ENCODE measurements at places on chromosomes 13 and 19.

GRCh38 chr19:57935731-57936130 is 529 bp upstream of the ZNF418 start:
- DNase-seq = no peak

DNA sequence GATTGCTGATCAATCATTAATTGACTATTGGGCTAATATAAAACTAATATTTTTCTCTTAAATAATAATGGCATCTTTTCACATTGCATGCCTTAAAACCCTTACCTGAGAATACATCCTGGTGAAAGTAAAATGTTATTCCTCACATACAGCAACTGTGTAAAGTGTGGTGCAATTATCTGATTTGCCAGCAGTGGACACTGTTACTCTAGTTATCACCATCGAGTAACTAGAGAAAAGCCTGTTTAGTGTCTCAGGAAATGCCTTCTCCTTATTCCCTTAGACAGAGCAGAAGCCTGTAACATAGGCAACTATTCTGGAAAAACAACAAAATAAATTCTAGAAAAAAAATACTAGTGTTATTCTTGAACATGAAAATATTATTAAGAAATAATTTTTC is 459.8 kb downstream of the FGF14 start:
- DNase-seq = no peak

DNA sequence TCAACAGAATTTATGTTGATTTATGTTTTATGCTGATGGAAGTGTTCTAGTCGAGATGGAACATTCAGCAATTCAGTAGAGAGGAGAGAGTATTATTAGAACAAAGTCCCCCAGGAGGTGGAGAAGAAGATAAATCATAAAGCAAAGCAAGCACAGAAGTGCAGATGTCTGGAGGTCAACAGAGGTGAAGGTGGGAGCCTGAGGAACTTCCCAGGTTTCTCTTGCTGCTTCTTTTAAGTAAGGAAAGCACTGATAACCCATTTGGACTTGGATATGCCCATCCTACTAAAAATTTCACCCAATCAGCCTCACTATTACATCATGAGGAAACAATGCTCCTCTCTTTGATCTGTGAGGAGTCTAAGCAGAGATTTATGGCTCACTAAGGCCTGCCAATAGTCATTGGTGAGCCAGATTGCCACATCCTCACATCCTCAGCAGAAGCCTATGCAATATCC is 98.8 kb downstream of the EPSTI1 start:
- no peak for DNase-seq

DNA sequence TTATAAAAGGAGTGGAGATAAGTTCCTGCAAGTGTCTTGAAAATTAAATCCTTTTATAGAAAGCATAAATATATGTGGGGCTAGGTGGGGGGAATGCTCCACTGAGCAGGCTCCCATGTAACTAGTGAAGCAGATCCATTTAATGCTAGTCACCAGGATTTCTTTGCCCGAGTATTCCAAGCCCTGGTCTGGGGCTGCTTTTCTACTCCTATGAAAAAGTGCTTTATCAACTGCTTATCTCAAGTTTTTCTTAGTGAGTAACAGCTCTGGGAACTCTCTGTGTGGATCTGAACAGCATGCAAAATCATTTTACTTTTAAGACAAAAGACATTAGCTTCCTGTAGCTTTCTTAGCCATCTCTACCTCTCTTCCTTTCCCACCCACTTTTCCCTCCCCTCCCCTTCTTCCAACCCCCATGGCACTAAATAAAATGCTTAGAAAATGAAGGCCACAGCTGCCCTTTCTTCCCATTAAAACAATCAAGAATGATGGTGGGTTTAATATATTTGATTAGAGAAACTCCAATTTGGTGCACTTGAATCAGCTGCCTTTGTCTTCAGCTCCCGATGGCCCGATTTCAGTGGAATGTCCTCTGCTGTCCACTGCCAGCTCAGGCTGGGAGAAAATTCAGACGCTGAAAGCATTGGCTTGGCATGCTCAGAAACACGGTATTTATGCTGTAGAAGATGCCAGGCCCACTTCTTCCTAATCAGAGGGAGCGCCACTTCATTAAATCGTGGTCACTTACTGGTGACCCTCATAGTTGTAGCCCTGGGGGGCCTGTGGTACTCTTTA is 475.1 kb downstream of the FOXO1 start:
- DNase-seq = no peak

GRCh38 chr13:46170268-46170667 is 11.7 kb downstream of the LCP1 start:
- DNase-seq = no peak

DNA sequence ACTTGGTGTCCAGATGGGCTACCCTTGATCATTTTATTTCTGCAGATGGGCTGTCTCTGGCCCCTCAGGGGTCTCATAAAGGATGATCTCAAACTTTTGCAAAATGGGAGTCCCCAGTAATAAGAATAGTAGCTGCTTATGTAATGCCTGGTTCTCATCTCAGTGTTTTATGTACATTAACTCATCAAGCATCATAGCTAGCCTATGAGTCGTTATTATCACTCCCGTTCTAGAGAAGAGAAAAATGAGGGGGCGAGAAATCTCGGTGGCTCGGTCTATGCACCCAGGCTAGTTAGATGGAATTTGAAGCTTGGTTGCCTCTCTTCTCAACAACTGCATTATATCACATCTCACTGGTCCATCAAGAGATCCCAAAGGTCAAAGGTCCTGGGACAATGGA is 3.4 kb downstream of the CACNG6 start:
- DNase-seq = no peak

DNA sequence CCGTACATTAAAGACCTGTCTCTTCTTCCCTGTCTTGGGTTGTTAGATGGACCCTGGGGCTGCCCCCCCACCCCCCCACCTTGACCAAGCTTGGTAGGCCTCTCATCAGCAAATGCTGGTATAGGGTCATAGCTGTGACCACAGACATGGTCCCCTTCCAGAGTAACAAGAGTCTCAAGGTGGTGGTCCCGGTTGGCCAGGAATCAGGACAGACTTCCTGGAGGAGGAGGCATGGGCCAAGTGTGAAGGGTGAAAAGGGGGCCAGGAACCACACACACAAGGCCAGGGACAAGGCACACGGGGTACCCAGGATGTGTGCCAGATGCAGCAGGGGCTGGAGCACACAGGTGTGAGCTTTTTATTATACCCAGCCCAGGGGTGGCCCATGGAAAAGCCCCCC is 1.1 kb upstream of the MRI1 start:
- DNase-seq = no peak

DNA sequence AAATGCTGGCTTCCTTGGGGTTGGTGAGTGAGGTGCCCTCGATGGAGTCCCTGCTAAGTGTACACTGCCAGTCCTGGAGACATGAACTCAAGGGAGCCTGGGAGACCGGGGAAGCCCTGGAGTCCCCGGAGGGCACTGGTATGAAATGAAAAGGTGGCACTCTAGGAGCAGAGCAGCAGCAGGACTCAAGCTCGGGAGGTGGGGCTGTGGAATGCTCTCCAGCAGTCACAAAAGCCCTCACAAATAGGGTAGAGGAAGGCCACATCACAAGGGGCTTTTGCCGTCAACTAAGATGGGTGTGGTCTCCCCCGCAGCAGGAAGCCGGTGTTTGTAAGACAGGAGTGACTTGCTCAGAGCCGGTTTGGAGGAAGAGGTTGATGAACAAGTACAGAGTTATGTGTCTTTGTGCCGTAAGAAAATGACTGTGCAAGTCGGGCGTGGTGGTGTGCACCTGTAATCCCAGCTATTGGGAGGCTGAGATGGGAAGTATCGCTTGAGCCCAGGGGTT is 19.3 kb downstream of the CCNE1 start:
- no peak for DNase-seq

- DNase-seq = no peak
Observed at GRCh38 chr13:28493740-28494503, 1.0 kb downstream of the FLT1 start.

GRCh38 chr19:6801485-6802086 is 29.1 kb downstream of the VAV1 start:
- DNase-seq = peak; percentile 66

DNA sequence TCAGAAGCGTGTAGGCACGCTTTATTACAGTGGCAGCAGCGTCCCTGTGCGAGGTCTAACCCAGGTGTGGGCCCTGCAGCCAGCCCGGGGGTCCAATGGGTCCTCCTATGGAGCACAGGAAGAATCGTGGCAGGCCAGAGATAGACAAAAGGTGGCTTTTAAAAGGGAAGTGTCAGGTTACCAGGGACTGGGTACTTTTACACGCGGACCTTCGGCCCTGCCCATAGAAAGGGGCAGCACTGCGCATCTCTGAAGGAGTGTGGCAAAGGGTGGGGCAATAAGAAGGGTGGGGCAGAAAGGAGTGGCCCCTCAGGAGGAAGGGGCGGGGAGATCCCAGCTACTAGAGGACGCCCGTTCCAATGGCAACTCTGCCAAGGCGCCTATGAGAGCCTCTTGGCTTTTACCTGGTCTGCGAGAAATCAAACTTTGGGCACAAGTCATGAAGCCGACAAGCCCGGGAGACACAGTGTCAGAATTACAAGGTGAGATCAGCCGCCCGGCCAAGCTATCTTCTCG is 1419.8 kb downstream of the UQCRFS1 start:
- DNase-seq = no peak

DNA sequence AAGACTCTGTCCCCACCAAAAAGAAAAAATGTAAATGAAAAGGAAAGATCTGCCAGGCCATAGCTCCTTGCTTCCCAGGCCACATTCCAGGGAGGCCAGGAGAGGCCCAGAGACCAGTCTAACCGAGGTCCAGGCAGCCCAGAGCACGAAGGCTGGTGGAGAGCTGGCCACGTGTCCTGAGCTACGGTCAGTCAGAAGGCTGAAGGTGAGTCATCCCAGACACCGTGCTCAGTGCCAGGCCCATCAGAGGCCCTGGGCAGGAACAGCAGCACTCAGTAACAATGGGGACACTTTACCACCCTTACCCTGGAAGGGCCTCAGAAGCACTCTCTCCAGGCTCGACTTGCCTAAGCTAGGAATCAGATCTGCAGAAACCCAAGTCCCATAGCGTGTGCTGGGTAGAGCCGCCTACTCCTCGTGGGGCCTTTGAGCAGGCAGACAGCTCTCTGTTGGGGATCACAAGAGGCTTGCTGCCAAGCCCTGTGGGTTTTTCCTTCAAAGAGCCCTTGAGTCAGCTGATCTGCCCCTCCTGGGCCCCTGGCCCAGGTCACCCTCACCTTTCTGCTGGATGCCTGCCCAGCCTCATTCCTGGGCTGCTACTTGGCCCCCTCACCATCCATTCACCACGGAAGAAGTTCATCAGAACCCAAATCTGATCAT is 11.6 kb upstream of the DNMT1 start:
- DNase-seq = no peak

DNA sequence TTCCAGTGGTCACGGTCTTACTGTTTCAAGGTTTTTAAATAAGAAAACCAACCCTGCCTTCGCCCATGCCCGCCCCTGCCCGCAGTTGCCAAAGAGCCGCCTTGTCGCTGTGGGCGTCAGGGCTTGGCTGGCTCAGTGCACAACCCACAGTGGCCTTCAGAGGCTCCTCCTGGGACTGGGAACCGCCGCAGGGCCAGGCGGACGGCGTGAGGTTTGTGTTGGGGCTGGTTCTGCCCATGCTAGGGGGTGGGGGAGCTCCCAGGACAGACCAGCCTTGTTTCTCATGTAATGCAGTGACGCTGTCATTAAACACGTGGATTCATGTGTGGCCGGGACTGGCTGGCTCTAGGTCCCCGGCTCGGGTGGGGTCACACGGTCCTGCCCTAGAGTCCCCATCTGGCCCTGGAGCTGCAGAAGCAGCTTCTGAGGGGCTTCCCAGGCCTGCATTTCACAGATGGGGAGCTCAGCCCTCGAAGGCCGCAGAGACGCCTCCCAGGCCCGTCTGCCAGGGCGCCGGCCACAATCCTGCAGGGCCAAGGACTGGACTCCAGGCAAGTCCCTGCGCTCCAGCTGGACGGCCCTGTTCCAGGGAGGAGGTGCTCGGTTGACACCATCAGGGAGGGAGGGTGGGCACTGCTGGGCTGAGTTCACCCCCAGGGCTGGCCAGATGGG is 2.4 kb upstream of the TEKTIP1 start:
- DNase-seq = no peak

DNA sequence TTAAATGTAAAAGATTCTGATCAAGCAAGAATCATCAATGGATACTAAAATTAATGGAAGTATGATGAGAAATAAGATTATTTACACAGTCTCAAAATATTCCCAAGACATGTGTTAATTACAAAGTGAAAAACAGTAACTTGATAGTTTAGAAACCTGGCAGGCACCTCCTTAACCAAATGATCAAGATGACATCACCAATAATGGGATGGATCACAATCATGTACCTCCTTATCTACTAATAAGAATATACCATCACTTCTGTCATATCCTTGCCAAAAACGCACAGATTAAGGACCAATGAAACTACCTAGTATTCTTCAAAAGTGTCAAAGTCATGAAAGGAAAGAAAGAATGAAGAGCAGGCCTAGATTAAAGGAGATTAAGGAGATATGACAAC is 30.0 kb downstream of the TSC22D1 start:
- DNase-seq = no peak

DNA sequence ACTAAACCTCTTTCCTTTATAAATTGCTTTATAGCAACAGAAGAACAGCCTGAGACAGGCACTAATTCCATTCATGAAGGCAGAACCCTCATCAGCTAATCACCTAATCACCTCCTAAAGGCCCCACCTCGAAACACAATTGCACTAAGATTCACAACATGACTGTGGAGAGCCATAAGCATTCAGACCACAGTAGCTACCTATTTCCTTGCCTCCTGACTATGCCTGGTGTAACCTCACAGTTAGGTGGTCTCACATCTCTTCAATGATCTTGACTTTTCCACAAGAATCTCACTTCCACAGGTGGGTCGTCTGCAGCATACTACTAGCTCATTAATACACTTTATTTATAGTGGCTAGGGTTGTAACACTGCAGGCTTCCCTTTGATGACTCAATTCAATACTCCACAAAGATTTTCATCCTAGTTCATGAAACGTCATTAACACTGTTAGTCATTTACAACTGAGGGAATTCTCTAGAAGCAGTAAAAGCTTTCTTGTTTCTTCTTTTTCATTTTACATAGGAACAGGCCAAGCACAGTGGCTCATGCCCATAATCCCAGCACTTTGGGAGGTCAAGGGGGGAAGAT is 27.1 kb downstream of the STK24 start:
- DNase-seq = no peak

- DNase-seq = no peak
Observed at GRCh38 chr19:29019403-29019802, 193.5 kb downstream of the UQCRFS1 start.

DNA sequence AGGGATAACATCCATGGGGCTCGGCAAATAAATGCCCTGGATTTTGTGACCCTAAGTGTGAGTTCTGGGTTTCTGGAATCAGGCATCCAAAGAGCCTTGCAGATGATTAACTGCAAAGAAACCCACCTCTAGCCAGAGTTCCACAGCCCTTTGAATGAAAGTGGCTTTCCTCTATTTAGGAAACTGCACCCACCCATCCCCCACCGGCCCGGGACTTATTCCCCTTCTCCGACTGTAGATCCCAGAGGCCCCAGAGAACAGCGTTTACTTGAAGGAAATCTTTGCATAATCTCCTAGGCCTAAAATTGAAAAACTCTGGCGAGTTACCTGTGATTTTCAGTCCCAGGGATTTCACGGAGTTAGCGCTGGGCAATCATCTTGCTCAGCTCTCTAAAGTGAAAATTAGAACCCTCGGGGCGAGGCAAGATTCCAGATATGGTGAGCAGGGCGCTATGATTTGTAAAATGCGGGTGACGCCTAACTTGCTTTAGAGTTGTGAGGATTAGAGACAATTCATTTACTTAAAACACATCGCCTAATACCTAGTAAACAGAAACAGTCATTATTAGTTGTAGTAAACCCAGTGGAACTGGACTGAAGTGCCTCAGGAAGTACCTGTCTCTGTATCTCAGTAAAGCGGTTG is 9.4 kb downstream of the URAD start:
- no peak for DNase-seq

Data from left lobe of liver (tissue), 2 donors.